ENCODE measurements at places on chromosomes 2 and 18.

DNA sequence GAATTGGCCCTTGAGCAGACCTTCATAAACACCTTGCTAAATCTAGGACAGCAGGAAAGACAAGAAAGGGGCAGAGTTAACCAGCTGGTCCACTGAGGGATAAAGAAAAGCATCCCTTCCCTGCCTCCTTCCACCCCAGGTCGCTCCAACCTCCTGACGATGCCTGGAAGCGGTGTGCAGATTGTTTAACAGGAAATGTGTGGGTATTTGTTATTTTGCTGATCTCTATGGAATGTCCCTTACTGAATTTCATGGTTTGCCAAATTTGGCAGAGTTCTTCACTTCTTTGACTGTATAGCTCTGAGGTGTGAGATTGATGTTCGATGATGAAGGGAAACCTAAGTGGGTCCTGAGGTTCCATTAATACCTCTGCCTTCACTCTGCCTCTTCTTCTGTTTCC is 72.9 kb downstream of the MAP3K20 start:
- no peak for DNase-seq

GRCh38 chr2:111617299-111618225 is 266.4 kb downstream of the ANAPC1 start:
- no peak for DNase-seq

DNA sequence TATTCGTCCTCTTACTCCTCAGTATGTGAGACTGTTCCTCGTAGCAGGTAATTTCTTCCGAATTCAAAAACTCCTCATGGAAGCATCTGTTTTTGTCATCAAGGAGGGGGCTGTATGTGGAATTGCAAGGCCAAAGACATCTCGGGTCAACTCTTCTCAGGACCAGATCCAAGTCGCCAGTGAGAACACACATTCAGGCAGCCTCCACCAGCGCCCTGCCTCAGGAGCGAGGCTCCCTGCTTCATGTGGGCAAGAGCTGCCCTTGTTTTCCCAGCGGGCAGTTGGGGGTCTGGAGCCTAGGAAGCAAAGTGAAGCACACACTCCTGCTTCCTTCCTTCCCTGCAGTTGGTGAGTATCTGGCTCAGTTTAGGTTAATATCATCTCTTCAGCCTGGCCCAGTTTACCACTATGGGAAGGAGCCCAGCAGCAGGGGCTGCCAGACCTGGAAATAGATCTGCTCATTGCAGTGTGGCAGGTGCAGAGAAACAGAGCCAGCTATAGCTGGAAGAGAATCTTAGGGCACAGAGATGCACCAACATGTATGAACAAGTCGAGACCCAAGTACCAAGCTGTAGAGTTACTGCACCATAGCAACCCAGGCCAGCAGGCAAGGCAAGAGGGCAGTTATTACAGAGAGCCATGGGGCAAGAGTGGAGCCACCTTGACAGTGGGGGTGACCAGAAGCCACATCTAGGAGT is 25.3 kb downstream of the TMEM127 start:
- DNase-seq: no peak

- no peak for DNase-seq
Observed at GRCh38 chr18:35458271-35458670, 39.5 kb downstream of the INO80C start.

DNA sequence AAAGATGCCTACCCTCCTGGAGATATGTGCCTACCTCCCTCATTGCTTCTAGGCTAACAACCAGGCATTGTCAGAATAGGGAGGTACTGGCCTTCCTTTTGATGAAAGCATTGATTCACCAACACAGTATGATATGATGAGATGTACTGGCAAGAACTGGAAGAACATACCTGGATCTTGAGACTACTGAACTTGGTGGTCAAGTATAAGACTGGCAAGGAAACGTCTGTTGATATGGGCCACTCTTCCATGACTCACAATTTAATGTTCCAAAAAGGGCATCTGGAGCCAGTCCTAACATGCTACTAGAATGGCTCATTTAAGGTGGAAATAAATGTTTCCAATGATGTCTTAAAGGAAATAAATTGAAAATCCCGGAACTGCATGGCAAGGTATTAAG is 18.1 kb downstream of the DTNB start:
- no peak for DNase-seq

GRCh38 chr2:25473758-25474340 is 132.1 kb upstream of the DNMT3A start:
- DNase-seq: no peak

DNA sequence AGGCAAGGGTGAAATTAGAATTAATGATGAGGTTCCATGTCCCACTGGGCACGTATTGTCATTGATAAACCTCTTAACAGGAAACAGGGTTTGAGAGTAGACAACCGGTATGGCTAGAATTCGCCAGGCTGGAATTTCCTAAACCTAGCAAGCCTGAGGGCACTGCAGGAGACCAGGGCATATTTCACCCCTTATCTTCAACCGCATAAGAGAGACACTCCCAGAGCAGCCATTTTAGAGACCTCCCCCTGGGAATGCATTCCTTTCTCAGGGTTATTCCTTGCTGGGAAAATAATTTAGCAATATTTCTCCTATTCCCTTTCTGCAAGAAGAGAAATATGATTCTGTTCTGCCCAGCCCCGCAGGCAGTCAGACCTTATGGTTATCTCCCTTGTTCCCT is 334.6 kb upstream of the LYPD1 start:
- no peak for DNase-seq

- no peak for DNase-seq
Observed at GRCh38 chr2:42233976-42234441, 64.9 kb downstream of the EML4 start.

GRCh38 chr2:98727369-98728087 is 3.4 kb downstream of the MGAT4A start:
- DNase-seq: no peak

DNA sequence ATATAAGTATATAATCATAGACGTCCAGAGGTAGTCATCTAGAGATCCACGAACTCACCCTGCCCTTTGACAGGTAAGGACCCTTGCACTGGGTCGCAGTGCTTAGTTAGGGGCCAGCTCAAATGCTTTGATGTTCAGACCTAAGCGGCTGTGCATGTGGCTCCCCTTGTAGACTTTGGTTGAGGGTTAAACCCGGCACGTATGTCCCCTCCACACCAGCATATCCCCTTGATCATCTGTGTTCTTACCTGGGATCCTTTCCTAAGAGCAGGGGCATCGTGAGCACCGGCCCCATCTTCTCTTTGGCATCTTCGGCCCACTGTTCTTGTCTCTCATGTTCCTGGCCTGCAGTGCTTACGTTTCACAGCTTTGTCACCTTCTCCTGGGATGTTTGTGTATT is 31.4 kb downstream of the GRHL1 start:
- no peak for DNase-seq

DNA sequence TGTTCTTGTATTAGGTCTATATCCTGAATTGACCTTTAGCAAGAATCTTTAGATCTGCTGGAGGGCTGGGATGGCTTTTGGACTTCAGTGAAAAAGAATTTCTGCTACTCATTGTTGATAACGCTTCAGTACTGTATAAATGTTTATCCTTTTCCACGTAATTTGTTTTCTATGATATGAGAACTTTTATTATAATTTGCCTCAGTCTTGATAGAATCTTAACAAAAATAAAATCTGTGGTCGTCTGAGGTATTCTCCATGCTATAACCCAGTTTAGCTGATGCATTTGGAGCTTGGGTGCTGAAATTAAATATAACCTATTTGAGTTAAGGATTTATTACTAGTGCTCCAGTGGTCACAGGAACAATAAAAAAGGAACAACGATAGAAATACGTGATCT is 71.1 kb downstream of the ACTR3 start:
- no peak for DNase-seq

- no peak for DNase-seq
Observed at GRCh38 chr18:26089293-26090129, 902 bp downstream of the SS18 start.

DNA sequence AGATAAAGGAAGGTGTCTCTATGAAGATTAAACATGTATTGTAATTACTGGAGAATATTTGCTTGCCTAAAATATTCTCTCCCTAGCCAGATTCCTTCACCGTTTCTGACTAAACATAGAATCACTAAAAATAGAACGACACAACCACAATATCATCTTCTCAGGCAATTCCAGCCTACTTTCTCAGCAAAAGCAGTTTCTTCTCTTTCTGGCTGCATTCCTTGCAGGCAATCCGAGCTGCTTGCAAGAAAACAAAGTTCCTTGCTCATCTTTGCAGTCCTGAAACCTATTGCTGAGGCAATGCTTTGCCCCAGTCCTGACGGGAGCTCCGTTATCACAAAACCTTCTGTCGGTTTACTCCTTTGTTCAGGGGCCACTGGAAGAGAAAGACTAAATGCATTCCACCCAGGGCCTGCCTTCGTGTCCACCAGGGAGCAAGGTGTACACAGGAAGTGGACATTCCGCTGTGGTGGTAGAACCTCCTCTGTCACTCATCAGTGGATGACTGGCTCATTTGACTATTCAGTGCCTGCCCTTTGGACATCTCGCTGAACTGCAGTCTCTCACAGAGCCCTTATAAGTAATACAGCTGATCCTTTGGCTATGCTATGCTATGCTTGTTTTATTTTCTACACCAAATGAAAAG is 239.2 kb upstream of the DOK6 start:
- DNase-seq: no peak

DNA sequence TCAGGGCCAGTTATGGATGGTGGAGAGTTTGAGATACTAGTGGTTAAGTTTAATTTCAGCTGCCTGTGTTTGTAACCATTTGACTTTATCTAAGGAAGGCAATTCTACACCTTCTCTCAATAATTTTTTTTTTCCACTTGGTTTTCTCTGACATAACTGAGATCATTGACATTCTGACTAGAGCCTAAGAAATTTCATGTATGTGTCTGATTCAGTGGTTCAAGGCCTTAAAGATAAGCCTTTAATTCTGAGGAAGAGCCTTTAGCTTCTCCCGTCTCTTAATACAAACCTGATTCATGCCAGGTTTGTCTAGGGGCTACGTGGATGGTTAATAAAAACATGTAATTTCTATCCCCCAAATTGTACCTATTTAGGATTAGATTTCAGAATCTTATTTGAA is 971.4 kb downstream of the DPP10 start:
- DNase-seq: no peak

DNA sequence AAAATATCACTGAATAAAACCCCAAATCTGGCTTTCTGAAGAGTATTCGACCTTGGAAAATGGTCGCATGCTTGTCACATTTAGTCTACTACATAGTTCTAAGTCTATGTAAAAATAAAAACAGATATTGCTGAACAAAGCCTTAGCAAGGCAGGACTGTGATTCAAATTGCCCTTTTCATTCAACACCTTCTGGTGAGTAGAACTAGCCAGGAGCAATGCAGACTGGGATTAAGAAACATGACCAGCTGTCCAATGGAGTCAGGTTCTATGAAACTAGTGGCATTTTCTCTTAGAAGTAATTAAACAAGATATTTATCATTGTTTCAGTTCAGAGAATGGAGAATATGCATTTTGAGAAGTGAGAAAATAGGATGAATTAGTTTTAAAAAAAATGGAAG is 1260.5 kb upstream of the ACVR2A start:
- DNase-seq: no peak

- DNase-seq: no peak
Observed at GRCh38 chr2:202152104-202152715, 79.2 kb downstream of the KIAA2012 start.

GRCh38 chr2:191113761-191114160 is 37.0 kb downstream of the STAT4 start:
- DNase-seq: no peak

GRCh38 chr2:1115843-1116539 is 165.3 kb downstream of the SNTG2 start:
- no peak for DNase-seq

- DNase-seq: no peak
Observed at GRCh38 chr2:189834059-189834458, 49.8 kb downstream of the PMS1 start.

DNA sequence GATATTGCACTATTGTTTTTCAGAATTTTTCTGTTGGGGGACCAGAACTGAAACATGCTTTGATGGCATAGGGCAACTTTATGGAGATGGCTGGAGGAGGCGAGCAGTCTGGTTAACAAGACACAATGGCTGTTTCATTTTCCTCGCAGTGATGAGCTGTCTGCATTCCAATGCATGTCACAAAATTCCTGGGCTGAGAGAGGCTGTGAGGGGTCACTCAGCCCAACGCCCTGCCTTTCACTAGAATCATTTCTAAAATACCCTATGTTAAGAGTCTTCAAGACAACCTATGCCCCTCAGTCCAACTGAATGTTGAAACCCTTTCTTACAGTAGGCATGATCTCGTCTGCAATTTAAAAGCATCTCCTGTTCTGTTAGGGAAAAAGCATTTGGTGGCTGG is 1090.0 kb downstream of the BCL11A start:
- no peak for DNase-seq

DNA sequence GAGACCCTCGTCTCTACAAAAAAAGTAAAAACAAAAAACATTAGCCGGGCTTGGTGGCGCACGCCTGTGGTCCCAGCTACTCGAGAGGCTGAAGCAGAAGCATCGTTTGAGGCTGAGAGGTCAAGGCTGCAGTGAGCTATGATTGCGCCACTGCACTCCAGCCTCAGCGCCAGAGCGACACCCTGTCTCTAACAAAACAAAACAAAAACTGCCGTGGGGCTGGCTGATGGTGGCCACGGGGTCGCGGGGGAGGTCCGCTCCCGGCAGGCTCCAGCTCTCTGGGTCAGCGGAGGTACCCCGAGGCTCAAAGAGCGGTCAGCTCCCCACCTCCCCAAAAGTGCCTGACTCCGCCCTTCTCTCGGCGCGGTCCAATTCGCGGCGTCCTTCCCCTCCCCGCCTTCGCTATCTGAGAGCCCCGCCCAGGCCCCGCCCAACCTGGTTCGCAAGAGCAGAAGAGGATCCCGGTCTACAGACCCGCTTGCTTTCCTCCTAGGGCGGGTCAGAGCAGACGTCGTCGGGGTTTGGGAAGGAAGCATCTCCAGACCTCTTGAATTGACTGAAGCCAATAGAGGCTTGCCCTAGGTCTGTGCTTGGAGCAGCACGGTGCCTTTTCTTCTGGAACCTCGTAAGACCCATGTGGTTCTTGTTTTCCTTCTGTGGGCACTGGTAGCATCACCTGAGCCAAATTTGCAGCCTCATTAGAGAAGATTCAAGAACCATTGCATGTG is 7.8 kb downstream of the RAX start:
- no peak for DNase-seq

DNA sequence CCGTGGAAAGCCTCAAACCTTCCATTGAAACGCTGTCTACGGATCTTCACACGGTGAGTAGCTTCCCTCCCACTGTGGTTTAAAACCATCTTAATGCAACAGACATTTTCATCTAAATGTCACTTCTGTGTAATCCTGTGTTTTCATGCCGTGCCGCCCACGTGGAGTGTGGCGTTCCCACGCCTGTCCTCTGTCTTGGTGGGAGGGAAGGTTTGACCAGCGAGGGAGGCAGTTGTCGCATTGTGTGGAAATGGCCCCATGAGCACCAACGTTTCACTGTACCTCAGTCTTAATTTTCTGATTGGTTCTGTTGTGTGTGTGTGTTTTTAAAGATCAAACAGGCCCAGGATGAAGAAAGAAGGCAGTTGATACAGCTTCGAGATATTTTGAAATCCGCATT is 88.6 kb downstream of the ITGB1BP1 start:
- no peak for DNase-seq

- DNase-seq: no peak
Observed at GRCh38 chr18:52452427-52452826, 112.4 kb downstream of the DCC start.

All from stimulated activated CD4-positive, alpha-beta T cell treated with anti-CD3 and anti-CD28 coated beads, Interleukin-2, amount 100 ng/mL, for 4 hours (primary cell).